Activated naive CD4-positive, alpha-beta T cell (primary cell): ENCODE measurements at places on chromosomes 12 and 14.
A peak's percentile ranks its signal among the peaks of the same experiment; 100 is the strongest.

- no peak for DNase-seq
Measured at GRCh38 chr12:121198949-121199348, 11.0 kb upstream of the P2RX4 start.

DNA sequence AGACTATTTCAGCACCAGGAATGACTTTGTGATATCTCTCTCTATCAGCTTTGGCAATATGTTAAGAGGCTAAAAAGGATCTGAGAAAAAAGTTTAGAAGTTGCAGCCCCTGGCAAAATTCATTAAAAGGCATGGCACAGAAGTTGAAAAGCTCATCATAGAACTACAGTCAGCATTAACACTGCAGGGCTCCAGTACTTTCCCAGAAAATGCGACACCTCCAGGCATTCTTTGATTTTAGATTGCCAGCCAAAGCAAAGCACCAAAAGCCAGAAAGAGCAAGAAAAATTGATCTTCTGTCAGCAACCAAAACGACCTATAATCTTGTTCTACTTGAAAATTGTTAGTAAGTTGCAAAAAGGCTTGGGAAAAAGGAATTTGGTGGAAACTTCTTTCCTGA, 713.5 kb downstream of the FSCB start:
- DNase-seq: no peak

GRCh38 chr14:22598099-22598895, at the start of gene ABHD4:
Gene ABHD4 (plus strand): TSS chr14:22598300. CDS start chr14:22598307, 7 bp downstream.
- no peak for DNase-seq

DNA sequence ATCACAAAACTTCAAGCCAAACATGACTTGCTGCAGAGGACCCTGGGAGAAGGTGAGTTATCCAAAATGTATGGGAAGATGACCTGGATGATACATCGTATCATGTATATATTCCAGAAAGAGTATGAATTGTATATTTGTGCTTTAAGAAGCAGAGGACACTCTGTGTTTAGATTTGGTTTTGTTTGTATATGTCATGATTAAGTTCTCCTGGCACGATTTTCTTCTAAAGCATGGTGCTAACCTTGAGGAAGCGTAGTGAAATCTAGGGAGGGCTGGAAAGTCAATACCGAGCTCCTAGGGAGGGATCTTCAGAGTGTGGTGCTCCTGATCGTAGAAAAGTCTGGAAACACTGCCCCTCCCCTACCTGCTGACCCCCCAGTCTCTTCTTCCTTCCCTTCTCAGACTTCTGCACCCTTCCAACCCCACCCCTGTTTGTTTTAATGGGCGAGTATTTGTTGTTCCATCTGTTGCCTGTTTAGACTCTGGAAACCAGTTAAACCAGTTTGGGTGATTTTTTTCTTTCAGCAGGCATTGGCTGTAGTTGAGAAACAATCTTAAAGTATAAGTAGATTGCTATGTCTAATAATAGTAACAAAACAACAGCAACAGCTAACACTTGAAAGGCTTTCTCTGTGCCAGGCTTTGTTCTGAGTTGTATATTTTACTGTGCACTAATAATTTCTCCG, 141.6 kb downstream of the KICS2 start:
- no peak for DNase-seq

DNA sequence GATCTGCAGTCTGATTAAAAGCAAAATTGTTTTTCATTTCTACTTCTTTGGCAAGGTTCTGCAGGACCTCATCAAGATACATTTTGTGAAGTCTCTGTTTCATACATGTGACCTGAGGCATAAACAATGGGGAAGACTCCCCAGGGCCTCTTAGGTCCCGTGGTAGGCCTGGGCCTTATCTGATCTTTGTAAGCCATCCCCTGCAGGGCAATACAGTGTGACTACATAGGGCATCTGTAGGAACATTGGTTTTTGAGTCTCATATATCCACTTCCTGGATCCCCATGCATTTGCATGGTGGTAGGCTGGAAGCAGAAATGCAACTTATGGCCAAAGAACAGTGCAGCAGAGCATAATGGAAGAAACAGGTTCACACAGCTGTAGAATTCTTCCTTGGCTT, 6.0 kb downstream of the FAR2 start:
- no peak for DNase-seq

GRCh38 chr12:133080368-133081158, at the start of gene ZNF140:
Gene ZNF140 (plus strand): TSS chr12:133080923. CDS start chr12:133081321, 398 bp downstream.
- DNase-seq: peak; percentile 90

GRCh38 chr12:21666722-21667121, 9.1 kb upstream of the LDHB start:
- no peak for DNase-seq
